ENCODE measurements at places on chromosomes 3 and 15.

DNA sequence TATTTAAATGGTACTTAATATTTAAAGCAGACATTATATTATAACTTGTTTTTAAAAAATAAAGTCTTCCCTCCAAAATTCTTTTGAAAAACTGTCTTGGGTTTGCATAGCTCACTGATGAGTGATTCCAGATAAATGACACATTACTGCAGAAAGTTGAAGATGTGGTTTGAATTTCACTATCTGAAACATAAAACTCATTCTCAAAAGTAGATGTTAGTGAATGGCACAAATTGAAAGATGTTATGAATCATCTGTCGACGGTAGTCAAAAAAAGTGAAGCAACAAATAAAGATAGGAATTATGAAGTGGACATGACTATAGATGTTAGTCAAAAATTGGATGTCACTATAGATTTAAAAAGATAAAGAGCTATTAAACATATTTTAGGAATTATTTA lies 280.5 kb downstream of the GAP43 start:
- DNase-seq: no peak

DNA sequence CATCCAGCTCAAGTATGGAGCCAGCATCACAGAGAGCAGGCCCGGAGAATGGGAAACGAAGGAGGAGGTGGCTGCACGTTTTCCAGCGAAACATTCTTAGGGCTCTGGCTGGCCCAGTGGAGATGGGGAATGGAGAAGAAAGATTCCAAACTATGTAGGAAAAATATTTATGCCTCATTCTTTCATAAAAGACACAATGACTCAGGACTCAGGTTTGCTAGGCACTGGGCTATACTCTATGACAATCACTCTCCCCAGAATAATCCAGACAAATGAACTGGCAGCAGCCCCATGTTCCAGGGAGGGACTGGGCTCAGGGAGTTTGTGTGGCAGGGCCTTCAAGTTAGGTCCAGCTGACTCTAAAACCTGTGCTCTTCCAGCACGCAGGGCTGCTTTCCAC lies 110.8 kb upstream of the RAD18 start:
- DNase-seq: no peak

- peak; percentile 28 for DNase-seq
Observed at GRCh38 chr15:43948691-43949325, 122.0 kb downstream of the WDR76 start.

- DNase-seq: no peak
Observed at GRCh38 chr3:197598404-197598980, 42.7 kb upstream of the BDH1 start.

- no peak for DNase-seq
Observed at GRCh38 chr3:134085034-134085775, 55.5 kb upstream of the SLCO2A1 start.

All from GM19239 (cell line).